ENCODE measurements at places on chromosomes 3 and 15. TPM values are rescaled to one million over a fixed set of nuclear protein-coding genes. Genes with fewer than 3 reads are reported as not detected.
A peak's percentile ranks its signal among the peaks of the same experiment; 100 is the strongest.

DNA sequence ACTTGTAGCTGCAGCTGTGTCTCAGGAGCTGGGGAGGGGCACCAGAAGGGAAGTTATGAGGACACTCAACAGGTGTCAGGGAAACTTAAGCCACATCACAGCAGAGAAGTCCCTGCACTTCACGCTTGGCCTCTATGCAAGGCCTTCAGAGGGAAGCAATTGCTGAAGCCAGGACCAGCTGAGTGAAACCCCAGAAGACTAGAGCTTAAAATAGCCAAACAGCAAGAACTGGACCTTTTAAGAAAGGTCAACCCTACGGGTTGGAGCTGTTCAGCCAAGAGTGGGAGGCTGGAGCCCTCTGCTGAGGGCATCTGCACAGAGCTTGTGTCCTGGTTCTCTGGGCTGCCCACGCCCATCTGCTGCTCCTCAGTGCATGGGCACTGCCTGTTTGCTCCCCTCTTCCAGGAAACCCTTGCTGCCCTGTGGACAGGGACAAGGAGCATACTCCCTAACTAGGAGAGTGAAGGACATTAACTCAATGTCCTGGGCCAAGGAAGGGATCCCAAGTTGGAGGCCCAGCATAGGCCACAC is 3.9 kb upstream of the GRAMD2A start:
- no peak for DNase-seq

GRCh38 chr3:66237552-66237951 is 16.8 kb downstream of the SLC25A26 start:
- DNase-seq, result no peak

DNA sequence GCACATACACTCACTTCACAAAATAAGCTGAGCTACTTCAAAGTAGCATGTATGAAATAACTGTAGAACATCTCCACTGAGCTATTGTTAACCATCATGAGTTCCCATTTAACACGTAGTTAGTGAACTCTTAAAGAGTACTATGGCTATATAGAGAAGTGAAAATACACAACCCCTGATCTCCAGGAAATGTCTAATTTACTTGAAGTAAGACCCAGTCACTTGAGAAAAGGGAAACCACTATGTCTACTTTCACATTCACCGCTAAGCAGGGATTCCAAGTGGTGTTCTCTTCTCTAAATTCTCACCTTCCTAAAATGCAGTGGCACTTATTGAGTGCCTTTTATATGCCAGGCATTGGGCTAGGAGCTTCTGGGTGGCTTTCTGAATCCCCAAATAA is 35.0 kb upstream of the COLQ start:
- DNase-seq, result no peak

- no peak for DNase-seq
These were observed 195.5 kb upstream of the TMC3 start for GRCh38 chr15:81569286-81570080.

DNA sequence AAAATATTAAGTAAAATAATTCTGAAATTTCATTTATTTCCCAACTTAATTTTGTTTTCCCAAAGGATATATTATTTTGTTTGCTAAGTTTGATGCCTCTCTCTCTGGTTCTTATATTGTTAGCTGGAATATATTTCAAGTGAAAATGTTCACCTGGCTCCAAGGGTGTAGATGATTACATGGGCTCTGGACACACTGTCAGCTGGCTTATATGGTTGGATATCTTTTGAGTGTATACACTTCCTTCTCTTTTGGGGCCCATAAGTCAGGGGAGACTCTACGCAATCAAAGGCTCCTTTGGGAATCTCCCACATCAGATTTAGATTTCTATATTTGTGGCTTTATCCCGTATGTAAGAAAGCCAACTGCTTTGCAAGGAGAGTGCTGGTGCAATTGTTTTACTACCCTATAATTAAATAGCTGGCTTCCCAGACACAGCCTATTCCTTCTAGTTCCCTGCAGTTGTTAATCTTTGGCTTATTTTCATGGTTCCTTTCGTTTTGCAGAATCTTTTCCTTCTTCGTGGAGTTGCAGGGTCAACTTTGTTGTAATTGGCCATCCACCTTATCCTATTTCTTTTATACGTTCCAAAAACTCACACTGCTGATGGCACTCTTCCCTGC is 225.7 kb downstream of the DPH6 start:
- DNase-seq, result no peak

- DNase-seq, result peak; percentile 89
These were observed 228.4 kb downstream of the ITPR1 start for GRCh38 chr3:4721511-4721911.

GRCh38 chr3:107674371-107674770 is 151.6 kb downstream of the BBX start:
- peak; percentile 53 for DNase-seq

GRCh38 chr3:137767538-137768360 is 3.6 kb downstream of the SOX14 start:
- DNase-seq, result no peak

- DNase-seq, result no peak
These were observed 50.6 kb downstream of the DGKG start for GRCh38 chr3:186311441-186311840.

- peak; percentile 25 for DNase-seq
These were observed 75.3 kb downstream of the P2RY1 start for GRCh38 chr3:152910211-152910610.

DNA sequence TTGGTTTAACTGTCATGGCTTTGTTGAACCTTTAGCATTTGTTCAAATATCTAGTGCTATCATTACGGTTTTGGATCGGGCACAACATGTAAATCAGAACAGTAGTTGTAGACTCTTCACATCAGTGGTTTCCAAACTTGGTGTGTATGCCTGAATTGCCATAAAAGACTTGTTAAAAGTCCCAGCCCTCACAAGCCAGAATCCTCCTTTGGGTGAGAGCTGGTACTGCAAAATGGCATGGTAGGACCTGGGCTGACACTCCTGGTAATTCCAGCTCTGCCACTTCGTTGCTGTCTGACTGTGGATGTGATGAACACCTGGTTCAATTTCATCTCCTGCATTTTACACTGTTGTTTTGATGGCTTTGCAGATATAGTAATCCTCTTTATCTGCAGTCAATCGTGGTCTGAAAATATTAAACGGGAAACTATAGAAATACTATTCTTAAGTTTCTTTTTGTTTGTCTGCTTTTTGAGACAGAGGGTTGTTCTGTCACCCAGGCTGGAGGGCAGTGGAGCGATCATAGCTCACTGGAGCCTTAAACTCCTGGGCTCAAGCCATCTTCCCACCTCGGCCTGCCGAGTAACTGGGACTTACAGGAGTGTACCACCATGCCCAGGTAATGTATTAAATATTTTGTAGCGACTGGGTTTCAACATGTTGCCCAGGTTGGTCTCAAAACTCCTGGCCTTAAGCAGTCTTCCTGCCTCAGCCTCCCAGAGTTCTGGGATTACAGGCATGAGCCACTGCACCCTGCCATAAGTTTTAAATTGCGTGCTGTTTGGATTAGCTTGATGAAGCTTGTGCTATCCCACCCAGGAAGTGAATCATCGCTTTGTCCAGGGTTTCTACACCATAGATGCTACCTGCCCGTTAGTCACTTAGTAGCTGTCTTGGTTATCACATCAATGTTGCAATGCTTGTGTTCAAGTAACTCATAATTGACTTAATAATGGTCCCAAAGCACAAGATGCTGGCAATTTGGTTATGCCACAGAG is 61.6 kb downstream of the RAB7A start:
- DNase-seq, result peak; percentile 67

GRCh38 chr15:71385026-71385425 is 269.8 kb downstream of the THSD4 start:
- no peak for DNase-seq

- no peak for DNase-seq
These were observed at the start of gene APOD for GRCh38 chr3:195583831-195584542. APOD (minus strand) TSS chr3:195583940; CDS start chr3:195579461, 4,479 bp downstream.

GRCh38 chr3:144097163-144097562 is 125.5 kb downstream of the DIPK2A start:
- no peak for DNase-seq

DNA sequence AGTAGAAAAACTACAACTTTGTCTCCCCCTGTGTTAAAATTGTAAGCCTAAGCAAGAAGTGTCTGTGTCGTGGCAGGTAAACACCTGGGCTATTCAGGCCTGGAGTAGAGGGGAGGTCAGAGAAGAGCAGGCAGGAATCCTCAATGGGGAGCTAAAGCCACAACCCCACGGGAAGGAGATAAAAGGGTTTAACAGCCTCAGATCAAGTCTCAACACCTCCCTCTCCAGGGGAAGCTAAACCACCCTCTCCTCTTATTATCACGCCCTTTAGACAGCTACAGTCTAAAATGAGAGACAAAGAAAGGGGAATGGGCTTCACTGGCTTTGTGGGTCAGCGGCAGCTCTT is 11.6 kb downstream of the ETV5 start:
- no peak for DNase-seq

GRCh38 chr3:181919375-181919774 is 207.7 kb downstream of the SOX2 start:
- DNase-seq, result peak; percentile 18

GRCh38 chr3:48155122-48155521 is 33.1 kb downstream of the CDC25A start:
- DNase-seq, result peak; percentile 84

- DNase-seq, result peak; percentile 78
These were observed 2.0 kb downstream of the WNT5A start for GRCh38 chr3:55484801-55485791.

GRCh38 chr3:133375403-133375745 is 24.5 kb upstream of the BFSP2 start:
- no peak for DNase-seq

DNA sequence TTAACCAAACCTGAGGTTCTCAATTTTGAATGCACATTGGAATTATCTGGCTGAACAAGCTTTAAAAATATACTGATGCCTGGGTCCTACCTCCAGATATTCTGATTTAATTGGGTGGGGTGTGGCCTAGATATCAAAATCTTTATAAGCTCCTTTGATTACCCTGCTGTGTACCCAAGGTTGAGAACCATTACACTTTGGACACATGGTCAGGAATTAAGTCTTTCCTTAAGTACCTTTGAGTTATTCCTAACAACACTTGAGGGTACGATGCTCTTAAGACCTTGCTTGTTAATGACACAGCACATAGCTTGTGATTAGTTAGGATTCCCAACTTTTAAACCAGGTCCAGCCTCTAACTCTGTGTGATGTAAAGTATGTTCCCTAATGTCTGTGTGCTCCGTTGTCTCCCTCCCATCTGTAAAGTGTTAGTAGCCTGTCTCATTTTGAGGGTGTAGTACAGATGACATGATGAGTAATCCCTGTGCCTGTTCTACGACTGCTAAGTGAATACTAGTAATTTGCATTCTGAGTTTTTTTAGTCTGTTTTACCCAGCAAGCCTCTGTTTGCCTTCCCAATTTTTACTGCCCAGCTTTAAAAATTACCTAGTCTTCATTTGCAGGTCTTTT is 154.9 kb downstream of the KLHL25 start:
- peak; percentile 31 for DNase-seq

GRCh38 chr3:30733696-30734095 is 127.3 kb downstream of the TGFBR2 start:
- DNase-seq, result no peak

DNA sequence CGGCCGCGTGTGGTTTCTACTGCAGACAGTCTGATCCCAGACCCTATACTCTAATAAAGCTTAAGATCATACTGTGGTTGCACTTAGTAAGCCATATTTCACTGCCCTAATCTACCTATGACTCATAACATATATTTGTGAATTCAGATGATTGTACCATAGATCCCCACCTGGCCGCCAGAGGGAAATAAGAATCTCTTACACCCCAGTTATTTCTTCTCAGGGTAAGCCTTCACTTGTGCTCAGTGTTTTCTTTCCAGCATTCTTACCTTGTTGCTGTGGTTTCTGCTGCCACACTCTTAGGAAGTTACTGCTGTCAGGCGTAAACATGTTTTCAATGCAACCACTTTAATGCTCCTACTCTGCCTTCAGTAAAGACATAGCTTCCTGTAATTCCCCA is 105.9 kb downstream of the B3GALNT1 start:
- DNase-seq, result peak; percentile 69

DNA sequence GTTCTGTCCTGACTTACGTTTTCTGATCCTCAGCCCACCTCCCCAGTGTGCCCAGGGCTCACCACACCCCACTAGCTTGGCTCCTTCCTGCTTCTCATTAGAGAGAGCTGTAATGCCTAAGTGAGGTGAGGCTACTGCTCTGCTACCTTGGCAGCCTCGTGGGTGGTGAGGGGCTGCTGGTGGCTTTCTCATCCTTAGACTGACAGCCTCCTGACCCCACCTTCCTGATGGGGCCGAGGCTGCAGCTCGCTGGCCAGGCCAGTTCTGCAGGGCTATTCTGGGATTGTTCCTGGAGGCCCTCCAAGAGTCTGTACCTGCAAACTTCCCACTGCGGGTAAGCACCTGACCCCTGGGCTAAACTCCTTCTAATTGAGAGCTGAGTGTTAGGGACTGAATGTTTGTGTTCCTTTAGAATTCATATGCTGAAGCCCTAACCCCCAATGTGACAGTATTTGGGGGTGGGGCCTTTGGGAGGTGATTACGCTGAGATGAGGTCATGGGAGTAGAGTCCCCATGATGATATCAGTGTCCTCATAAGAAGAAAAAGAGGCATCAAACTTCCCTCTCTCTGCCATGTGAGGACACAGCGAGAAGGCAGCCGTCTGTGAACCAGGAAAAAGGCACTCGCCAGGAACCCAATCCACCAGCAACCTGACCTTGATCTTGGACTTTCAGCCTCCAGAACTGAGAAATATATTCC is 38.1 kb upstream of the IQSEC1 start:
- DNase-seq, result no peak

ZSCAN2 gene
- total RNA-seq, result 7.5 TPM

TGM4 gene
- total RNA-seq, result not detected

CLDN16 gene
- total RNA-seq, result not detected

TMEM207 gene
- not detected for total RNA-seq

LEKR1 gene
- total RNA-seq, result 1.6 TPM

GOLGA6D gene
- not detected for total RNA-seq

SLC30A4 gene
- total RNA-seq, result 3.3 TPM

DLEC1 gene
- total RNA-seq, result not detected

GOLGA6L7 gene
- total RNA-seq, result not detected

LTF gene
- total RNA-seq, result 0.52 TPM

CCR8 gene
- not detected for total RNA-seq
